Cardiac septum (tissue), 1 donor: ENCODE measurements at places on chromosomes 6 and 20. TPM values are rescaled to one million over a fixed set of nuclear protein-coding genes. Genes with fewer than 3 reads are reported as not detected.

BMP7 gene
- 2.7 TPM for total RNA-seq

TAGAP gene
- total RNA-seq = 0.75 TPM

SERAC1 gene
- 4.1 TPM for total RNA-seq

CYP39A1 gene
- 5.9 TPM for total RNA-seq

TDRD6 gene
- total RNA-seq = 0.86 TPM

POPDC3 gene
- total RNA-seq = 35.1 TPM

HRH3 gene
- not detected for total RNA-seq

LAMP5 gene
- 0.22 TPM for total RNA-seq

TSBP1 gene
- total RNA-seq = not detected

NRM gene
- 4.3 TPM for total RNA-seq

RNF39 gene
- total RNA-seq = not detected
